KBM-7 (cell line): ENCODE measurements at places on chromosomes 2 and 18.

DNA sequence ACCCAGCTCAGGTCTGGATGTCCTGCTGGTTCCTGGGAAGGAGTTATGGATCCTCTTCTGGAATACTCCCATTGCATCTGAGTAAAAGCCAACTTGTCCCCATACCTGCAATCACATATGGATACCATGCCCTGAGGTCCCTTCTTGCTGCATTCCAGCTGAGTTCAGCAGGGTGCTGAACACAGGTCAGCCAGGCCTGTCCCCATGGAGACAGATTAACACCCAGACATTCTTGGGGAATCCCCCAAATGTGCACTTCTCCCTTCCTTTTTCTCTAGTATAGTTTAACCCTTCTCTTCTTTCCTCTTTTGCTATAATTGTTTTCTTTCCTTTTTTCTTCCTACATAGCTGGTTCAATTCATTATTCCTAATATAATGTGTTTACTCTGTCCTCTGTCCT, 799.6 kb upstream of the HS6ST1 start:
- no peak for DNase-seq

DNA sequence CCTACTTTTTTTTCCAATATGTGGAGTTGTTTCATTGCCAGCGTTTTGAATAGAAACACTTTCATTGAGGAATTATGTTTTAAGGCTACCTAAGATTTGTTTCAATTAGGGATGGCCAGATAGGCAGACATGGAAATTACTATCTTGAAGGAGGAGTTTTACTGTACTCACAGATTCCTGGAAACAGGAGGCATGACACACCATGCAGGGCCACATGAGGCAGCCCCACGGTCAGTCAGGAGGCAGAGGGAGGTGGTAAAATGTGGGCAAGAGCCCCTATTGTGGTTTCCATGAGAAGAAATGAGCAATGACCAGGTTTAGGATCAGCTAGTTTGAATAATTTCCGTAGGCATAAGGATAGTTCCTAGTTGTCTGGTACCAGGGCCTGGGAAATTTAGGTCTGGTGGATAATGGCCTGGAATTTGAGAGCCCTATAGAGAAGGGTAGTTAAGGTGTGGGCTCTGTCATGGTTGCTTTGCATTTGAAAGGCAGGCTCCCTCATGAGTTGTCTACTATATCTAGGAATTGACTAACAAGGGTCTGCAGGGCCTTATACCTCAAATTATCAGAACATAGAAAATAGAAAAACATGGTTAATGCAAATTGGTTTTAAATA, 360.0 kb upstream of the KCNJ3 start:
- no peak for DNase-seq

GRCh38 chr2:70014959-70015358, 53.5 kb upstream of the ASPRV1 start:
- no peak for DNase-seq

DNA sequence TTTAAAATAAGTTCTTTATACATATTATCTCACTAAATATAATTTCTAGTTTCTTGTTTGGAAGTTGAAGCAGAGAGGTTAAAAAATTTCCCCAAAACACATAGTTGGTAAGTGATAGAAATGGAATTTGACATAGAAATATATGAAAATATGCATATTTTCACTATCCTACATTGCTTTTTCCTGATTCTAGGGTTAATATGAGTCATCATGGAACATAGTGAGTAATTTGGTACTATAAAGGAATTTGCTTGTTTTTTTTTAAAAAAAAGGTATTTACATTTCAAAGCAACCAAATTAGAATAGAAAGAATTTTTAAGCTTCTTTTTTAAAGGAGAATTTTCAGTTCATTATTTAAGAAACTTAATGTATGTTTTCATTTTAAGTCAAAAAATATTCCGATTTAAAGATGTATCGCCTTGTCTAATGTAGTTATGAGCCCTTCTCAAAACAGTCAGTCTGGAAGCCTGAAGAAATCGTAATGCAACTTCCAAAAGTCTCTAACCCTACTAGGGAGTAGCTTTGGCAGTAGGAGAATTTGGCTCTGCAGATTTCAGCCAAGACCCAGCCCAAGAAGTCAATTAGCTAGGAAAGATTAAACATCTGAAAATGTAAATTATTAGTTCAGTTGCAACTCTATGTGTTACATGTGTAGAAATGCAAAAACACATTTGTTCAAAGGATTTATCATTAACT, 147.3 kb downstream of the RDH14 start:
- no peak for DNase-seq

DNA sequence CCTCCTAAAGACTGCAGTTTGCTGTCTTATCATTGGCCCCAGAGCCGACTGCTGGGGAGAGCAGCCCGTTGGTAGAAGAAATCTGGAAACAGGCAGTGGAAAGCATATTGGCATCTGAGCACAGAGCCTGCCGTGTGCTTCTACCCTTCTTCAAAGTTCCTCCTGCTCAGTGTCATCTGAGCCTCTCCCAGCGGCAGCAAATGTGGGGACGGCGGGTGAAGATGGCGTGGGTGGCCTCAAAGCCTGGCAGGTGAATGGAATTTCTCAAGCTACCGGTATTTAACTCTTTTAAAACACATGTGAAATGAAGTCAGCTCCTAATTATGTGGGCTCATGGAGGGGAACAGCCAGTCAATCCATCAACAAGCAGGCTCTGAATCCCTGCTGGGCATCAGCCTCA, 181.6 kb upstream of the PXDN start:
- DNase-seq = no peak
